ENCODE measurements at places on chromosomes 12 and 14.

- DNase-seq, result no peak
Measured at GRCh38 chr14:46368275-46368674, 283.3 kb downstream of the RPL10L start.

DNA sequence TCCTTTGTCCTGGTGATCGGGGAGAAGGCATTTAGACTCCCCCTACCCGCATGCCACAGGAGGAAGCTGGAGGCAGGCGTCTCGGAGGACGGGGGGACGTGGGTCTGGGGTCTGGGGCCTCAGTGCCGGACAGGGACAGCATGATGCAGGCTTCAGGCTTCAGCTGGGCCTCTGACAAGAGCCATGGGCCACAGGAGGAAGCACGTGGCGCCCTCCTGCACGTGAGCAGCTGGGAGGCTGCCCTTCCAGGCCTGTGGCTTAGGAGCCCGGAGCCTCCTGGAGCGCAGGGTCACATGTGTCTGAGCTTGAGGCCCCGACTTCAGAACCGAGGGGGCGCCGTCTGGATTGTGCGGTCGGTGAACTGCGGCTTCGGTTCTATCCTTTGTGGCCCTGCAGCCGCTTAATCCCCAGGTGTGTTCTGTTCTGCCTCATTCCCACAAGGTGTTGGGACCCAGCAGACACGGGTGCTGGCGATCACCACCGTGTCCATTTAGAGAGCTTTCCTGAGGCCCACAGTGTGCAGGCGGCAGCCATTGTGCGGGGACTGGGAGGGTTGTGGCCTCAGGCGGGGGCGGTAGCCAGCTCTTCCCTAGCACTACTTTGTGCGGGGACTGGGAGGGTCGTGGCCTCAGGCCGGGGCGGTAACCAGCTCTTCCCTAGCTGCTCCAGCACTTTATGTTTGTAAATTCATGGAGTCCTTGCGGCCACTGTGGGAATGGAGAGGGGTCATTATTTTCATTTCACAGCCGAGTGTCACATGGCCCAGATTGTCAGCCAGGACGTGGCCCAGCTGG is 150.2 kb downstream of the ADGRD1 start:
- no peak for DNase-seq

GRCh38 chr12:24379861-24380521 is 430.5 kb upstream of the SOX5 start:
- no peak for DNase-seq

GRCh38 chr14:25049568-25050268 is at the start of gene STXBP6:
Gene STXBP6, minus strand, starts transcription at chr14:25050147. Its CDS starts 75,329 bp downstream, at chr14:24974818.
- DNase-seq, result no peak

GRCh38 chr14:89504602-89505313 is 87.7 kb upstream of the FOXN3 start:
- no peak for DNase-seq

- DNase-seq, result no peak
Measured at GRCh38 chr12:49442915-49443314, 75.7 kb downstream of the SPATS2 start.

GRCh38 chr12:132106921-132107320 is 37.2 kb downstream of the DDX51 start:
- DNase-seq, result no peak

DNA sequence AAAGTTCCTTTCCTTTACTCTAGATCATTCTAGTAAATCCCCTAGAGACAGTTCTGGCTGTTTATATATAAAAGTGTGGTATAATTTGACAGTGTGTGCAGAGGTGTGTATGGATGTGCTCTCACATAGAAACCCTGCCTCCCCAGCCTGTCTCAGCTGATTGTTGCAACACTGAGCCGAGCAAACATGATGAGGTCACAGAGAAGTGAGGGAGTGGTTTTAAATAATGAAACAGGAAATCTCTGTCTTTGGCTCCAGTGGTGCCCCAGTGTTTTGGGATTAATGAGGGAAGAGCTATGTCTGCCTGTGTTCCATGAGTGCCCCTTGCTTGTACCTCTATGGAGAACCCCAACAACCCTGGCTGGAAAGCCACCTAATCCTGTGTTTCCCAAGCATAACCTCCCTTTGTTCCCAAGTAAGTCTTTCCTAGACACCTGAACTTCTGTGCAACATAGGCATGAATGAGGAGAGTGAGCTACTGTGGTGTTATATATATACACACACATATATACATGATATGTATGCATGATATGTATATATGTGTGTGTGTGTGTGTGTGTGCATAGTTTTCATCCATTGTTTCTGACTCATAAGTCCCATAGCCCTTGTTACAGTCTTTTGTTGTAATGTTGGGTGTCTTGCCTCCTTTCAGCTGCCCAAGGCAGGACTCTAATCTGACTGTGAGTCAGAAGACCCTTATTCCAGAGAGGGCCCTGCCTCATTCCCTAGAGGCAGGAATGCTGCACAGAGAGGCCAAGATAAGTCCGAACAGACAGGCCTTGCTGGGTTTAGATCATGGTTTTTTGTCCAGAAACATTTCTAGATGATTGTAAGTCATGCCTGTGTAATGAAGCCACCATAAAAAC is 18.0 kb downstream of the TRAF3 start:
- peak; percentile 64 for DNase-seq

DNA sequence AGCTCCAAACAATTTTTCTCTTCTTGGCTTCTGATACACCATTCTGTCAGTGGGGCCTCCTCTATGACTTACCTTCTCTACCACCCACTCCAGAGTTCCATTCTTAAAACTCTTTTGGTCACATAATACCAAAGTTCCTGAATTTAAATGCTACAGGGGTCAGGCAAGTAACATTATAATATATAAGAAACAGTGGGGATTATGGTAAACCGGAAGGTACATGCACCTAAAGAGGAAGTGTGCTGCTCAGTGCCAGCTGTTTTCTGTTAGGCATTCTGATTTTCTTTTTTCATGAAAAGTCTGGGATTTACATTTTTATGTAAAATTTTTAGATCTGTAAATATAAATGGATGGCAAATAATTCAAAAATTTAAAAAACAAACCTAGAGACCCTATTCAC is 39.9 kb downstream of the SOS2 start:
- DNase-seq, result no peak
